ENCODE measurements at places on chromosomes 3 and 15.
A peak's percentile ranks its signal among the peaks of the same experiment; 100 is the strongest.

GRCh38 chr3:47259114-47259513 is 23.5 kb downstream of the KIF9 start:
- no peak for DNase-seq

DNA sequence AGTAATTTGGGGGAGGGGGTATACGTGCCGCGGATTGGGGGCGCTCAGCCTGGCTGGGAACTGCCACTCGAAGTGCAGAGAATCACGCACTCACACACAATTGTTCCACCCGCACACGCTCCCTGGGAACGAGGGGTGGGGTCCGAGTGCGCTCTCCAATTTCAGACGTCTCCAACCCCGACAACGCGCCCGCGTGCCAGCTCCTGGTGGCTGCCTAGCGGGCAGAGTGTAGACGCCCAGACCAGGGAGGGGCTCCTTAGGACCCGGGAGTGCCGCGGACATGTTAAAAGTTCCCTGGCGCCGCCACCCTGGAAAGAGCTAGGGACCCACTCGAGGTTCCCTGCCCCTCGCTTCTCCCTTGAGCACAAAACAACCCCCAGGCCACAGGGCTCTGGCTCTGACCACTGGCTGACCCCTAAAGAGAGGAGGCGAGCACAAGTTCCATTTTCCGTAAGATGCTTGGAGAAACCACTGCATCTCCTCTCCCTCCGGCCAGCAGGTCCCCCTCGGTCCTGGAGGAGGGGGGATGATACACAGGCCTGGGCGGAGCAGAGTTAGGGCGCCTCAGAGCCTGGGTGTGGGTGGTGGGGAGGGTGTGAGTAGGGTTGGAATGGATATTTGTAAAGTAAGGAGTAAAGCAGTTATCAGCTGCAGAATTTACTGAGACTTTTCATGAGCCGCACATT is 894 bp upstream of the ANKRD63 start:
- no peak for DNase-seq

DNA sequence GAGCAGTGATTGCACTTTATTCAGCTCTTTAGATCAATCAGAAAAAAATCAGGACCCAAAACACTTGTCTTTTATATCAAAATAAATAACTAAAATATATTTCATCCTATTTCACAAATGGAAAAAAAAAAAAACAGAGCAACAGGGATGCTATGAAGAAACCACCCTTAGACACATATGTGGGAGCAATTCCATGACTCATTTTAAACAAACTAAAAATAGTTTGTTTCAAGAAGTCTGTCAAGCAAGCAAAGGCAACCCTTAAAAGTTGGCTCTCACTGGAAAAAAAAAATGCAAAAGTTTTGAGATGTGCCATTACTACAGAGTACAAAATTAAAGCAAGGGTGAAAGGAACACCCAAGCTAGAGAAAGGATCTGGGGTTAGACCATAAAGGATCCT is 5.7 kb downstream of the ATP13A3 start:
- DNase-seq = no peak

DNA sequence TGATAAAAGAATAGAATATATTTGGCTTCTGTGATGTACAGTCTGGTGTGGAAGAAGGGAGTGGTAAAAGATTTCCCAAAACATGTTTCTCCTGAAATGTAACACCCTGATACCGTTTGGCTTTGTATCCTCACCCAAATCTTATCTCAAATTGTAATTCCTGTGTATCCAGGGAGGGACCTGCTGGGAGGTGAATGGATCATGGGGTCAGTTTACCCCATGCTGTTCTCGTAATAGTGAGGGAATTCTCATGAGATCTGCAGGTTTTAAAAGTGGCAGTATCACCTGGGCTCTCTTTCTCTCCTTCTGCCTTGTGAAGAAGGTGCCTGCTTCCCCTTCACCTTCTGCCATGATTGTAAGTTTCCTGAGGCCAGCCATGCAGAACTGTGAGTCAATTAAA is 1070.8 kb downstream of the IGSF11 start:
- DNase-seq = no peak

GRCh38 chr15:47003568-47003967 is 713.7 kb upstream of the SEMA6D start:
- DNase-seq = no peak

DNA sequence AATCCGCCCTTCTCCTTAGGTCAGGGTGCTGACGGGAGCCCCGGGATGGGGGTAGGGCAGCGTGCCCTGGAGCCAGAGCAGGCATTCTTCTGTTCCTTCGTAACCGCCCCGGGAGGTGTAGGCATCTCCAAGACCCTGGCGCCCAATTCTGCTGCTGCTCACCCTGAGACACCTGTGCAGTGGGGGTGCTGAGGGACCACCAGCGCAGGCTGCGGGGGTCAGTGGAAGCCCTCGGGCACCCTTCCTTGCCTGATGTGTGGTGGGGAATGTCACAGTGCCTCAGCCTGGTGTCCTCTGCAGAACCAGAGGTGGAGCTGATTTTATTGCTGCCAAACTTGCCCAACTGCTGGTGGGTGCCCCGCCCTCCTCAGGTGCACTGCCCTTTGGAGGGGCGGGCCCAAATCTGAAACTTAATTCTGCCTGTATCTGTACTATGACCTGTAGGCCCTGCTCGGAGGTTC is 7.3 kb downstream of the CSK start:
- peak; percentile 89 for DNase-seq

GRCh38 chr15:82871832-82872484 is 62.5 kb downstream of the WHAMM start:
- DNase-seq = no peak

DNA sequence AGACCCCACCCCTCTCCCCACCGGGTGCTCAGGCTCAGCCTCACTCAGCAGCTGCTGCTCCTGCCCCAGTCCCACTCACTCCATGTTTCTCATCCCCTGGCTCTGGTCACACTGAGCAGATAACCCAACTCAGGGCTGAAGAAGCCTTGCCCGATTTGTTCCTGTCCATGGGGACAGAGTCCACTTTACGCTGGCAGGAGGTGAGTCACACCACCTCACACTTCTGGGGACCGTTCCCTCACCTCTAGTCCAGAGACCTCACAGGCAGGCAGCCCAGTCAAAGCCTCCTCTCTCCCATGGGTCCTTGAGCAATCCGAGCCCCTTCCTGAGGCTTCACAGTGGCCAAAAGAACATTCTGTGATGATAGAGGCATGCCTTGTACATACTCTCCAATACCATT is 1.4 kb downstream of the CIDEC start:
- no peak for DNase-seq

DNA sequence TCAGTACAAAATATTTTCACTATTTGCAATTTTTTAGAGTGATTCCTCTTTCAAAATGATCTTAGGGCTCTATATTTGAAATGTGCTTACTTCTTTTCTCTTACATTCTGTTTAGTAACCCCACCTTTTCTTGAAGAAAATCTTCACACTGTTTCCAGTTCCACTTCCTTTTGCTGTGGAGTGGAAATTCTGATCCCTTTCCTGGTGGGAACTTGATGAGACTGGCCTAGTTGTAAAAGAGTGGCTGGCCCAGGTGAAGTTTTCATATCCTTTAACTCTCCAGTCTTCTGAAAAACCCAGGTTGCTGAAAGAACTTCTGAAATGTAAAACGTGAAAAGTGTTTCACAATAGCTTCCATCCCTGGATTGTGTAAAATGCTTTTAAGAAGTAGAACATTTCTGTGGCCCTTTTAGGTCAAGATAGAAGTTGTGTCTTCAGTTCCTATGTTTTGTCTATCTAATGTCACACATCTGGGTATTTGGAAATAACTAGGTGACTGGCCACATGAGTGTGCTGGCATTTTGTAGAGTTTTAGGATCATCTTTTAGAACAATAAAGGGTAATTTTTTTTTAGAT is 84.8 kb upstream of the LRIG1 start:
- DNase-seq = no peak

GRCh38 chr15:64422697-64423096 is 35.1 kb downstream of the TRIP4 start:
- DNase-seq = no peak

DNA sequence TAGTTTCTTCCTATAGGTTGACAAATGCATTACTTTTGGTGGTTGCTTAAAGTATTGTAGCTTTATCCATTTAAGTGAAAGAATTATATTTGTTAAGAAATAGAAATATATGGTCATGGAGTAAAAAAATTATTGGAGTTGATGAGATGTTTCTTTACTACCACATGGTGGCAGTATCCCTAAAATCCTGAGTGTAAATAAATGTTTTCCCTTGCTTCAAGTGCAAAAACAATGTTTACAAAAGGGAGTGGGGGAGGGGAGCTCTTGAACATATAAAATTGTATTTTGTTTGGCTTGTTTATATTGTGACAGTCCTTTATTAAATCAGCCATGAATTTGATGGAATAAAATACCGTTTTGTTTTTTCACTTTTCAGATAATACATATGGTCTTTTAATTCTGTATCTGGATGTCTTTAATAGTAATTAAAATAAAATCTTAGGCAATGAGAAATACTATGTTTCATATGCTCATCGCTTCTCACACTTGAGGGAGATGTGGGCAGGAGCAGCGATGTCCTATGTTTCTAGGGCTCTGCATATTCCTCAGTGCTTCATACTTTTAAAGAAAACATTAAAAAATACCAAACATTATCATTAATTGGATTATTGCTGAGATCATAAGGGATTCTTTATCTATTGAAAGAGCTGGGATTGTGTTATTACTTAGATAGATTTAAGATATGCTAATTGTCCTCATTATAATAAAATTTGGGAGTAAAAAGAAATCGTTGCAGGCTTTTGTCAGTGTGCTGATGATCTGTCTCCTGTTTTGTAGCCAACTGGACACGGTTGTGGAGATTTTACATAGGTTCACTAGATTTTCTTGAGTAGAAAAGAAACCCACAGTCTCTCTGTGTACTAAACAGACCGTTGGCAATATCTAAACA is 349.7 kb downstream of the TUSC7 start:
- DNase-seq = peak; percentile 54

All from MM.1S (cell line).